Central memory CD4-positive, alpha-beta T cell (primary cell): ENCODE measurements at places on chromosomes 5 and 9.

- DNase-seq: peak; percentile 14
Observed at GRCh38 chr9:2859776-2860379, 16.0 kb upstream of the PUM3 start.

DNA sequence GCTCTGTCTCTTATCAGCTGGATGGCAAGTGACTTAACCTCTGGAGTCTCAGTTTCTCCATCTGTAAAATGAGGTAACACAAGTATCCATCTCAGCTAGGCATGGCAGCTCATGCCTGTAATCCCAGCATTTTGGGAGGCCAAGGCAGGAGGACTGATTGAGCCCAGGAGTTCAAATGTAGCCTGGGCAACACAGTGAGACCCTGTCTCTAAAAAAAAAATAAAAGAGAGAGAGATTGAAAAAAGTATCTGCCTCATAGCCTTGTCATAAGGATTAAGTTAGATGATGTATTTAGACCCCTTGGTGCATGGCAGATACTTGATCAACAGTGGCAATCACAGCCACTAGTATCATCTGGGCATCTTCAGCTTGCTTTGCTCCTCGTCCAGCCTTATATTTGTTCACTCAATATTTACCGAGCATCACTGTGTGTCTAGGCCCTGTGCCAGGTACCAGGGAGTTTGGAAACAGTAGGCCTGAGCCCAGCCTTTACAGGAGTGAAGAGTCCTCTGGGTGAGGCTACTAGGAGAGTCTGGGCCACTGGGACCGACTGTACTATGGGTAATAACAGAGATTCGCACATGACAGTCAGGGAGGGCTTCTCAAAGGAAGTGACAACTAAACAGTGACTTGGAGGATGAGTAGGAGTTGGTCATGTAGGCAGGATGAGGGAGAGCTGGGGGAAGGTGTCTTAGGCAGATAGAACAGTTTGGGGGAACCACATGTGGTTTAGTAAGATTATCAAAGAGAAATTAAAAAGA lies 34.2 kb downstream of the CORO2A start:
- DNase-seq: no peak

GRCh38 chr5:65539827-65540226 lies 23.1 kb downstream of the CENPK start:
- no peak for DNase-seq

DNA sequence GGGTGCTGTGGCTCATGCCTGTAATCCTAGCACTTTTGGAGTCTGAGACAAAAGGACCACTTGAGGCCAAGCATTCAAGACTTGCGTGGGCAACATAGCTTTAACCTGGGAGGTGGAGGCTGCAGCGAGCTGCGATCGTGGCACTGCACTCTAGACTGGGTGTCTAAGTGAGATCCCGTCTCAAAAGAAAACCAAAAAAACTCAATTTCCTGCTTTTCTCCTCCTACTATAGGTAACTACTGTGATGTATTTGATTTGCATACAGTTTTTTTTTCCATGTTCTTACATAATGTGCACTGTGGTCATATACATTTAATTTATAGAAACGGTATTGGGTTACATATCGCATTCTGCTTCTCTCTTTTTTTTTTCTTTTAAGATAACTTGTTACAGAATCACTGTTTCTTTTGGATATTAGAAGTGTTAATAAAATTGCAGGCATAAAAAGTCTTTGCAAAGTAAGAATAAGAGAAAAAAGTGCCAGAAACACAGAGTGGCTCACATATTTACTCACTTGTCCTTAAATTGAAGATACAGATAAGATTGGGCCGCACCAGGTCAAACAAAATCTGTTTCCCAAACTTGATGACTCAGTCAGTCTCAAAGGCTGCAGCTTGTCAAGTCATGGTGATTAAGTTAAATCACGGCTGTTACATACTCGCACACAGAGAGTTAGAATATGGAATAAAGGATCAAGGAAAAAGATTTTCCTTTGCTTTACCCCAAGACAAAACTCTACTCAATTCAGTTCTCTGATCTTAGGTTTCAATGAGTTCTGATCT lies 2.0 kb upstream of the PTGR1 start:
- DNase-seq: no peak

GRCh38 chr9:111005746-111006470 lies 32.4 kb downstream of the LPAR1 start:
- DNase-seq: no peak

GRCh38 chr9:128245421-128246151 lies 30.2 kb downstream of the GOLGA2 start:
- no peak for DNase-seq

- no peak for DNase-seq
Observed at GRCh38 chr9:93930070-93930469, 25.1 kb downstream of the BARX1 start.

DNA sequence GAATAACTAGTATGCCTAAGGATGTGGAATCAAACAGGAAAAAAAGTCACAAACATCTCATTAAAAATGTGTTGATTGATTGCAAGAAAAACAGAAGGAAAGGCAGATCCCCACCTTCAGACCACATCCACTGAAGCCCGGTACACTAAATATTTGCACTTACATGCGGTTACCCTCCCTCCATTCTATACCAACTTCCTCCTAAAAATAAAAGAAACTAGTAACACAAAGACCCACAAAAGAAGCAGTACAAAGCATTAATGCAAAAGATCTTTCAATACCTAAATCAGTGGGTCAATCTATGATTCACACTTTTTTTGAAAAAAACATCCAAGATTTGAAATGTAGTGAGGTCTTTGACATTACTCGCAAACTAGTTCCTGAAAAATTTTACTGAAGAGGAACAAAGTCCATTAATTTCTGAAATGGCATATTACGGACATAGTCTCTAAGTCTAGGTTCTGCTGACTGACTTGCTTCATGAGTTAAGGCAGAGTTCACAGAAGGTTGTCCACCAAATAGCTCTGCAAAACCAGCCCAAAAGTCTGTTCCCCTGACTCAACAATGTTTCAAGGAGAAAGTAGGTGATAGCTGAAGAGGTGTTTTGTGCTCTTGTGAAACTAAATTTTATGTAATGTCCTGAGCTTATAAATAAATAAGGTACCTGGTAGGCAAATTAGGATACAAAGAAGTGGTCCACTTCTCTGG lies 100.7 kb downstream of the PAM start:
- DNase-seq: no peak

GRCh38 chr5:140563596-140563995 lies 802 bp downstream of the APBB3 start:
- no peak for DNase-seq

- no peak for DNase-seq
Observed at GRCh38 chr5:92559781-92560180, 1021.2 kb downstream of the NR2F1-AS1 start.

DNA sequence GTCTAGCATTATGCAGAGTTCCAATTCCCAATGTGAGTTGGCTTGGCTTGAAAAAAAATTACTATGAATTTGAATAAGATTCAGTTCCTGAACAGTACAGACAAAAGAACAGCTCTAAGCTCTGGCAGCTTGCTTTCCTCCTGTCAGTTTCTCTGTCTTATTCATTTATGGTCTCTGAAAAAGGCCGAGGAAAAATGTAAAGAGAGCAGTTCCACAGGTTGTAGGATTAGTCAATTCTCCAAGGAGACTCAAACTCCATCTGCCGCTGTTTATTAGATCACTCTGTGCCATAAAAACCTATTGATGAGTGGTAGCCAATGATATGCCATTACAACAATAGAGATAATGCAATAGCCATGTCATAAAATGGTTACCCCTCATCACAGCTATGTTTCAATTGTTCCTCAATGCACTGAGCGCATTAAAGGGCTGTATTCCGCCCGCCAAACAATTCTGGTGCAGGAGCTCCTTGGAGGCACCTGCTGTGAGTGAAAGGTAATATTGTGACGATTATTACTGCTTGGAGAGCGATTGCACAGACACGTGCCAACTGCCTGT lies 188.2 kb downstream of the ARRDC3 start:
- DNase-seq: no peak

DNA sequence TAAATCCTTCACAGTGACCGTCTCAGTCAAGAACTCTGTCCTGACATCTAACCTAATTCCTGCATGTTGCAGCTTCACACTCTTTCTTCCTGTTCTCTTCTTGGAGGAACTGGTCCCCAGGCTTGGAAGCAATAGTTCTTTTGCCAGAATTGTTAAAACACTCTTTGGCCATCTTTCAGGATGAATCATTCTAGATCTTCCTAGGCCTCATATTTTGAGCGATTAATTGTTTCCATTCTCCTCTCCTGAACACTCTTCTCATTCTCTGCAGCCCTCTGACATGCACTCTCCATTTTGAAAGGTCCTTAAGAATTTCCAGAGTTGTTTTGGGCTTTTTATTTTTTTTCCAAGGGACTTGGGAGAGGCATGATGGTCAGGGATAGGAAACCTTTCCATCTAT lies 85.8 kb downstream of the FAM114A2 start:
- no peak for DNase-seq

GRCh38 chr5:16593628-16594027 lies 23.2 kb downstream of the RETREG1 start:
- no peak for DNase-seq

GRCh38 chr5:53991942-53992341 lies 318.4 kb downstream of the ARL15 start:
- DNase-seq: no peak

DNA sequence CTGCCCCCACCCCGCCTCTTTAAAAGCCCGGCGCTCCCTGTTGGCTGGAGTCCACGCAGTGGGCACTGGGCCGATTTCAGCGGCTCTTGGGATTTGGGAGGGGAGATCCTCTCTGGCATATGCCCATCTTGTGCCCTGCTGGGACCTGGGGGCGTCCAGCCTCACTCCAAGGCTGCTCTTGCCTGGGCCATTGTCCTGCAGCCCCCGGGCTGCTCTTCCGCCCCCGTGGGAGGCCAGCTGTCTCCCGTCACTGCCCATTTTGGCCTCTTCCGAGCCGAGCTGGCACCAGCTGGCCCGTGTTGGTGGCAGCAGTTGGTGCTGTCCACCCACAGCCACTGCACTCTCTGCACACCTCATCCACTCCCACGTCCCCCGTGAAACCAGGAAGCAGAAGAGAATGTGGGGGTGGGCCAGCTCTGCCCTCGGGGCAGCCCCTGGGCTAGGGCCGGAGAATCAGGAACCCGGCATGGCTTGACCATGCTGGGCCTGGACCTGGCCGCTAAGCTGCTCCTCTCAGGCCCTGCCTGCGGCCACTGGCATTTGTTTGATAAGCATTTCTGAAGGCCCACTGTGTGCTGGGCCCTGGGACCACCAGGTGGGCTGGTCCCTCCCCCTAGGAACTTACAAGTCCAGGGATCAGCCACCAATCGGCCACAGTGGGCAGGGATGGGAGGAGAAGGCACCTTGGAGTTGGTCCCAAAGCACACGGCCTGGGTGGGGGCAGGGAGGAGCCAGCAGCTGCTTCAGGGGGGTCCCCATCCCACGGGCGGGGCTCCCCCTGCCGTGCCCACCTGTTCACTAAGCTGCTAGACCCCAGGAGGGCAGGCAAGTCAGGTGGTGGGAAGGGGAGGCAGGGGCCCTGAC lies 2.2 kb downstream of the C8G start:
- no peak for DNase-seq

GRCh38 chr5:150213530-150213929 lies 23.7 kb downstream of the SLC6A7 start:
- DNase-seq: no peak

DNA sequence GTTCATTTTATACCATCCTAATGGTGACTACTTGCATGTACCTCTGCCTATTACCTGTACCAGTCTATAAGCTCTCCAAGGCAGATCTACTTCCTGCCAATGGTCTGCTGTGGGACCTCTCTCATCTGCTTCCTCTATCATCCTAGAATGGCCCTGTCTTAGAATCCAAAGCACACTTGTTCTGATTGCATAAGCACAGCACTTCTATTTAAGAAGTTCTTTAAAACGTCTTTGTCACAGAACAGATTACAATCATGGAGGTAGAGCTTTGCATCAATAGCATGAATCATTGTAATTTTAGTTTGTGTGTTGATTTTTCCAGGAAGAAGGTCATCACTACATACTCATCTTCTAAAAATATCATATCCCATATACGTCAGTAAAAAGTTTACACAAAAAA lies 131.8 kb upstream of the ACOT12 start:
- DNase-seq: no peak

DNA sequence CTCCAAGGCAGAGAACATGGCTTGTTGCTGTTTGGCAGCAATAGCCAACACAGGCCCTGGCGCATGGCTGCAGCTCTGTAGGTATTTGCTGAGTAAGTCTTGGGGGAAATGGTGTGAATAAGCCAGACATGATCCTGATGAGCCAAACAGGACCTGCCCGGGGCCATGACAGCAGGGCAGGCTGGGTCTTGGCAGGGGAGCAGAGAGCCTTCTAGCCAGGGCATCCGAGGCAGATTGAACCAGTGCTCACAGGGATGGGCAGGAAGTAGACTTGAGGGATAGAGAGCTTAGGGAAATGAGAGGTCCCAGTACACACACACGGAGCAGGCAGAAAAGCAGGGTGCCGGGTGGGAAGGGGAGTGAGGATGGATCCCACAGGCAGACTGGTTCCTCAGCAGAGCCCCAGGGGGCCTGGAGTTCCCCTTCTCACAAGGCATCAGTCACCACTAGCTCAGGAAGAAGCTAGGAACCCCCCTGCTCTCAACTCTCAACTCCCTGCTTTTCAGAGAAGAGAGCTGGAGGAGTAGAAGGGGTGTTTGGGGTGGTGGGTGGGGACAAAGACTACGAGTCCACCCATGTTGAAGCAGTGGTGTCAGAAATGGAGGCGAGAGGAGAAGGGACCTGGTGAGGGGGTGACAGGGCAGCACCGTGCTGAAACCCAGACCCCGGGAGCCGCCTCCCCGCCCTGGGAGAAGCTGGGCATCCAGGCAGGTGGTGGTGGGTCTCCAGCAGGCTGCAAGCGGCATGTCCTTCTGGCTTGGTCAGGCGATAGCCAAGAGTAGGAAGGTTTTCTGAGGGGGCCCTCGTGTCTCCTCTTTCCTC lies 111.1 kb downstream of the RGS3 start:
- no peak for DNase-seq

GRCh38 chr5:118968925-118969375 lies 19.4 kb downstream of the DTWD2 start:
- DNase-seq: no peak

DNA sequence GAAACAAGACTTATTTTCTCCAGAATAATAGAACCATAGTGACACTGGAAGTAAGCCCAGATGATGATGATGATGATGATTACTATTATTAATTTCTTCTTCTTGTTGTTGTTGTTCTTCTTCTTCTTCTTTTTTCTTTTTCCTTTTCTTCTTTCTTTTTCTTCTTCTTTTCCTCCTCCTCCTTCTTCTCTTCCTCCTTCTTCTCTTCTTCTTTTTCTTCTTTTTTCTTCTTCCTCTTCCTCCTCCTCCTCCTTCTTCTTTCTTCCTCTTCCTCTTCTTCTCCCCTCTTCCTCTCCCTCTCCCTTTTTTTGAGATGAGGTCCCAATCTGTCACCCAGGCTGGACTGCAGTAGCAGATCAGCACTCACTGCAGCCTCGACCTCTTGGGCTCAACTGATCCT lies 40.5 kb upstream of the RUFY1 start:
- DNase-seq: no peak

GRCh38 chr9:14245901-14246525 lies 67.9 kb downstream of the NFIB start:
- no peak for DNase-seq

- no peak for DNase-seq
Observed at GRCh38 chr5:124132843-124133242, 613.6 kb downstream of the ZNF608 start.
